NB4 (cell line): ENCODE measurements at places on chromosomes 16 and 17.

- no peak for DNase-seq
Observed at GRCh38 chr17:33745047-33745760, 452.1 kb upstream of the ASIC2 start.

DNA sequence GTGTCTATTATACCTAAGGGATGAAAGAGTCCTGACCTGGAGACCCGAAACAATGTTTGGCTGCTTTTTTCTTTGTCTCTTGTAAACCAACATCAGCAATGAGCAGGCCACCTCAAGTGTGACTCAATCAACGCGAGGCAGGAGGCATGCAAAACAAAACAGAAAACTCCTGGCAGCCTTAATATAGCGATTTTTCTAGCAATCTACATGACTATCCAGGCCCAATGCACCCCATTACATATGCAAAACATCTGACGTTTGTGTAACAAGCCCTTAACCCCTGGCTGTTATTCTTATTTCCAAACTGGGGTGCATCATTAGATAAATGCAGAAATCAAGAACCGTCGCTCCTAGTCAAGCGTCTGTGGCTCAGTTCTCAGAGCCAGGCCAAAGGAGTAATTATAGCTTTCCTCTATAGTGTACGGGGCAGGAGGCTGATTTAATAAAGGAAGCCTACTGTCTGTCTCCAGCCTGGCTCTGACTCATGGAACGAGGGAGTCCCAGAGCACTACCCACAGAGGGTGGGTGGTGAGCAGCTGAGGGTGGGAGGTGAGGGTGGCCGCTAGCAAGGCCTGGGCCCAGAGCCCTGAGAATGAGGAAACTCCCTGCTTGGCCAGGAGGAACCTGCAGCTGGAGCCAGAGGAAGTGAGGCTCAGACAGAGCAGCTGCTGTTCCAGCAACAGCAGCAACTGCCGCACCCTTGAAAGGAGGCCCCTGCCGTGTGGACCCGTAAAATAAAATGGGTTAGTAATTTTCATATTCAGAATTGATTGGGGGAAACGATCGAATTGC lies 43.9 kb downstream of the CHD9 start:
- DNase-seq, result peak; percentile 99

DNA sequence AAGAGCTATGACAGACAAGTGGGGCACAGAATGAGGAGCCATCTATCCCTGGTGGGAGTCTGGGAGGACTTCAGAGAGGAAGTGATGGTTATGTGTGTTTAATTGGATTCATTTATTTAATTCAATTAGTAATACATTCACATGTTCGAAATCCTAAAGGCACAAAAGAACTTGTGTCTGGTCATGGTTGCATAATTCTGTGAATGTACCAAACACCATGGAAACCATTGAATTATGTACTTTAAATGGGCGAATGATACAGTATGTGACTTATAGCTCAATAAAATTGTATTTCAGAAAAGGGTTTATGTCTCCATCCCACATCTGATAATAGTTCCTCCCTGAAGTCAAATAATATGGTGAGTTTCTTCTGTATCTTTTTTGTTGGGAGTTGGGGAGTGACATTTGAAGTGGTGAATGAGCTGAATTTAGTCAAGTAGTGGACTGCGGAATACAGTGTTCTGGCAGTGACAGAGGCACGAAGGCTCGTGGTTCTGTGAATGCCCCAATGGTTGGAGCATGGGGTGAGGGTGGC lies 19.8 kb upstream of the G6PC1 start:
- DNase-seq, result no peak

GRCh38 chr17:14741491-14741890 lies 440.6 kb downstream of the HS3ST3B1 start:
- no peak for DNase-seq

DNA sequence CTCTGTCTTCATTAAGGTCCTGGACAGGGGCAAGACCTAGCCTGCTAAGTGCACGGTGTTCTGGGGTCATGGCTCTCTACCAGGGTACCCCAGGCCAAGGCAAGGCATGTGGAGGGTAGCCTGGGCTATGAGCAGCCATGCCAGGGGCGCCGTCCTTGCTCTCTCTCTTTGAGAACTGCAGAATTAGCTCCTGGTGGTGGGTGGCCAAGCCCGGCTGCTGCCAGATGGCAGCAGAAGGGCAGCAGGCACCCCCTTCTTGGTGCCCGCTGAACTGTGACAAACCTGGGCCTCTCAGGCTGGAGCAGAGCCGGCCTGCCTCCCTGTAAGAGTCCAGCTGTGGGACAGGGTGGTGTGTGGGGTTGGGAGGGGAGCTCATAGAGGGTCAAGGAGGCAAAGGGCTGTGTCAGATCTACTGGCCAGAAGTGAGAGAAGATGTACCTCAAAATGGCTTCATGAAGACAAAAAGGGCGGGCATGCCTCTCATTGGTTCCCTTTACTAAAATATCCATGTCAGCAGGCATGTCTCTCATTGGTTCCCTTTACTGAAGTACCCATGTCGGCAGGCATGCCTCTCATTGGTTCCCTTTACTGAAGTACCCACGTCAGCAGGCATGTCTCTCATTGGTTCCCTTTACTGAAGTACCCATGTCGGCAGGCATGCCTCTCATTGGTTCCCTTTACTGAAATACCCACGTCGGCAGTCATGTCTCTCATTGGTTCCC lies 81.7 kb upstream of the SDK2 start:
- no peak for DNase-seq

- DNase-seq, result no peak
Observed at GRCh38 chr17:57490111-57490845, 234.0 kb downstream of the MSI2 start.

GRCh38 chr16:83338138-83338537 lies 469.6 kb upstream of the HSBP1 start:
- DNase-seq, result no peak

DNA sequence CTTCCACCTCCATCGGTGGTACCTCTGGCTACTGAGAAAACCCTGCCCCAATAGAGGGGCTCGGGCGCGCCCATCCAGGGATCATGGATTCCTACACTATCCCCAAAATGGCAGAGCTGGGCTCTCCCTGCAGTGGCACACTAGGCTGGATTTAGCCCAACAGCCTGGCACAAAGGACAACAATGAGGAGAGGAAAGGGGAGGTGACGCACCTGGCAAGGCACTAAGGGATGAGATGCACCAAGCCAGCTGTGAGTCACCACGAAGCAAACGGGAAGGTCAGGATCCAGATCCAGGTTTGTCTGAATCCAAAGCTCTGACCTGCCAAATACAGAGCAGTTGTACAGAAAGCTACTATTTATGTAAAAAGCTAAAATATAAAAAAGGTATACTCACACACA lies 18.1 kb downstream of the UBE2O start:
- no peak for DNase-seq

GRCh38 chr17:2796164-2797125 lies at the start of gene RAP1GAP2:
Gene RAP1GAP2 (plus strand): TSS chr17:2796438. CDS start chr17:2796528, 90 bp downstream.
- peak; percentile 95 for DNase-seq
